Hepatocyte (in vitro differentiated cells): ENCODE measurements at places on chromosomes 12 and 14. TPM values are rescaled to one million over a fixed set of nuclear protein-coding genes. Genes with fewer than 3 reads are reported as not detected.

Gene AMDHD1
- total RNA-seq = 2.1 and 3.5 TPM in 2 replicates

Gene FAM186B
- total RNA-seq = 0.17 and 0.52 TPM in 2 replicates

- H3K27me3 ChIP-seq = no peaks in the 10 kb centered on the region
- H3K4me1 ChIP-seq = no peaks in the 10 kb centered on the region
- no peak for DNase-seq
- no peak overlapping the region for H3K27ac ChIP-seq
- H3K4me3 ChIP-seq = no peak overlapping the region
Observed at GRCh38 chr14:25231004-25231403, 181.1 kb upstream of the STXBP6 start.

GRCh38 chr12:56953314-56953713, 4.1 kb downstream of the RDH16 start:
- DNase-seq = no peak
- peaks cover 9% of the 10 kb centered on the region for H3K4me1 ChIP-seq
- no peak overlapping the region for H3K4me3 ChIP-seq
- no peaks in the 10 kb centered on the region for H3K27me3 ChIP-seq
- no peak overlapping the region for H3K27ac ChIP-seq

DNA sequence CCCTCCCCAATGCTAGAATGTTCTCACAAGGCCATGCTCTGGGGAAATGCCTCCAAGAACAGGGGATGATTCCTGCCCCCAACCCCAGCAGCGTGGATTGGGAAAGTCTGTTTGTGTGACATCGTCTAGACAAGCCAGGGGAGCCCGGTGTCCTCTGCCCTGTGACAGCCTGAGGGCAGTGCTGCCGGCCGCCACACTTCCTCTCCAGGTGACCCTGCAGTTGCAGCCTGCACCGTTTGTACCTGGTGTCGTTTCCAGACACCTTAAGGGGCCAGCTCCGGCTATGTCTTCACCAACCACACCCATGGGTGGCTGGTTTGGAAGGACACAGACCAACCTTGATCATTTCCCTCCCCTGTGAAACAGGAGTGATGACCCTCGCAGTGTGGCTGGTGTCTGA, 372.6 kb downstream of the BCL11B start:
- no peak for DNase-seq
- H3K4me3 ChIP-seq = no peak overlapping the region
- no peak overlapping the region for H3K27ac ChIP-seq
- H3K4me1 ChIP-seq = no peaks in the 10 kb centered on the region
- H3K27me3 ChIP-seq = no peaks in the 10 kb centered on the region
- no peaks in the 10 kb centered on the region for H3K36me3 ChIP-seq

- no peaks in the 10 kb centered on the region for H3K36me3 ChIP-seq
- no peak overlapping the region for H3K4me3 ChIP-seq
- H3K27ac ChIP-seq = peak overlapping the region; percentile 58
- peaks cover 31% of the 10 kb centered on the region for H3K4me1 ChIP-seq
- DNase-seq = no peak
Observed at GRCh38 chr12:1473418-1473817, 121.0 kb downstream of the FBXL14 start.

DNA sequence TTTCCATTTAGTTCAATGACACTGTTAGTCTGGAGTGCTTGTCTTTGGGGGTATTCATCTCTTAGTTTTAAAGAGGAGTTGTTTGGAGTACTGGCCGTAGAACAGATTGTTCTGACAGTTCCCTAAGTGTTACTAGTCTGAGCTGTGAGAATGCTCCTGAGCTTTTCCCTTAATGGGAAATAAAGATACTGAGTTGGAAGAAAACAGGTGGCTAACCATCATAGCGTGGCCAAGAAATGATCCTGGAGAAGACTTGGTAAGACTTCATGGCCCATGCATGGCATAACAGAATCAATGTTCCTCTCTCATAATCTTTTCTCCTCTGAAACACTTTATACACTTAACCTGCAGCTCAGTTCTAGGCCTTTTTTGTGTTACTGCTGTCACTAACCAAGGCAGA, 6.2 kb downstream of the CALM1 start:
- no peak for DNase-seq
- no peaks in the 10 kb centered on the region for H3K36me3 ChIP-seq
- no peak overlapping the region for H3K27ac ChIP-seq
- H3K4me3 ChIP-seq = no peak overlapping the region
- peaks cover 9% of the 10 kb centered on the region for H3K4me1 ChIP-seq

DNA sequence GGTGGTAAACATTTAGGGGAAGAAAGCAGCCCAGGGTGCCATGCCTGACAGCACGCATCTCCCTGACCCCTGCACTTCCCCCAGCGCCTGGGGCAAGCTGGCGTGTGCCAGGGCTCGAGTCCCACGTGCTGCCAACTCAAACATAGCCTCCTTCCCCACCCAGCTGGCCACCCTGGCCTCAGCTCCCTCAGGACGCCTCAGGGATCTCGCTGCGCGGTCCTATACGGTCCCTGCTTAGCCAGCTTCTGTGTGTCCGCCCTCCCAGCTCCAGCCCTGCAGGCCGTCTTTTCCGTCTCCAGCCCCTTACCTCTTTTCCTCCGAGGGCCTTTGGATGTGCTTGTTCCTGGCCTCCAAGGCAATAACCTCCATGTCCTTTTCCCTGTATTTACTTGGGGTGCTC, 71.0 kb downstream of the TESC start:
- H3K27ac ChIP-seq = no peak overlapping the region
- H3K4me1 ChIP-seq = peaks cover 9% of the 10 kb centered on the region
- H3K27me3 ChIP-seq = no peaks in the 10 kb centered on the region

GRCh38 chr12:89697296-89697695, 11.3 kb downstream of the ATP2B1 start:
- H3K27me3 ChIP-seq = no peaks in the 10 kb centered on the region
- no peak overlapping the region for H3K27ac ChIP-seq
- peaks cover 4% of the 10 kb centered on the region for H3K4me1 ChIP-seq
